GM23248 (cell line): ENCODE measurements at places on chromosomes 6 and 20. TPM values are rescaled to one million over a fixed set of nuclear protein-coding genes. Genes with fewer than 3 reads are reported as not detected.

DNA sequence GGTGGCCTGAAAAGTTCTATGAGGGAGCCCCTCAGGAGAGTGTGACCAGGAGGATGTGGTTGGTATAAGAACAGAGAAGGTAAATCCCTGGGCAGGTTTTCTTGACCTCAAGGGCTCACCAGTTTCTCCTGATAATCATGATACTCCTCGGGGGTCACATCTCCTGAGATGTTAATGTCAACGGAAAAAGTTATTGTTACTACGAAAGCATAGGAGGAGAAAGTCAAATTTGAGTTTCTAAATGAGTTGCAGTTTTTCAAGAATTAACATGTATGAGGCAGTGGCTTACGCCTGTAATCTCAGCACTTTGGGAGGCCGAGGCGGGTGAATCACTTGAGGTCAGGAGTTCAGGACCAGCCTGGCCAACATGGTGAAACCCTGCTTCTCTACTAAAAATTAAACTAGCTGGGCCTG, 23.4 kb downstream of the MGME1 start:
- no peak for DNase-seq

- peak; percentile 78 for DNase-seq
These were observed 39.6 kb upstream of the NOX3 start for GRCh38 chr6:155495011-155495768.

GRCh38 chr6:4943716-4944115, 60.1 kb downstream of the RPP40 start:
- no peak for DNase-seq

DNA sequence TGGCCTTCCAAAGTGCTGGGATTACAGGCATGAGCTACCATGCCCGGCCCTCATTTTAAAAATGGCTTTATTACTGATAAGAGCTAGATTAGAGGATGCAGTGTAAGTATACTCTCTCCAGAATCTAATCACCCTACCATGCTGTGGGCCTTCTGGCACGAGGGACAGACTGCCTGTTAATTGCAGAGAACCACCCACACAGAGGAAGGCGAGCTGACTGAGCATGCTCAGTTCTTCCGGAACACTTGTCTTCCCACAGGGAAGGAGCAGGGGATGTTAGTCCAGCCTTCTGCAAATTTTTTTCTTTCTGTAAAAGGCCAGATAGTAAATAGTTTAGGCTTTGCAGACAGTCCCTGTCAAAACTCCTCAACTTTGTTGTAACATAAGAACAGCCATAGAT, 48.9 kb downstream of the ALDH5A1 start:
- DNase-seq, result no peak

DNA sequence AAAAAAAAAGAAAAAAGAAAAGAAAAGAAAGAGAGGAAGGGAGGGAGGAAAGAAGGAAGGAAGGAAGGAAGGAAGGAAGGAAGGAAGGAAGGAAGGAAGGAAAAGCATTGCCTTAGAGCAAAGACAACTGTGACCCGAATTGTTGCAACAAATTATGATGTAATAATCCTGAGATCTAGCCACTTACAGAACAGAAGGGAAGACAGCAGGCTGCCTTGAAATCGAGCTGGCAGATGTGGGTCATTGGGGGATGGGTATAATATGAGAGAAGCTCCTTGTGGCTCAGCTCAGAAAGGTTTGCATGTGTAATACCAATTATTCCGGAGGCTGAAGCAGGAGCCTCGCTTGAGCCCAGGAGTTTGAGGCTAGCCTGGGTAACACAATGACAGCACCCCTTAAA, 208.1 kb upstream of the PROKR2 start:
- no peak for DNase-seq

GRCh38 chr6:127520066-127520465, 931 bp upstream of the MTCL3 start:
- DNase-seq, result peak; percentile 55

DNA sequence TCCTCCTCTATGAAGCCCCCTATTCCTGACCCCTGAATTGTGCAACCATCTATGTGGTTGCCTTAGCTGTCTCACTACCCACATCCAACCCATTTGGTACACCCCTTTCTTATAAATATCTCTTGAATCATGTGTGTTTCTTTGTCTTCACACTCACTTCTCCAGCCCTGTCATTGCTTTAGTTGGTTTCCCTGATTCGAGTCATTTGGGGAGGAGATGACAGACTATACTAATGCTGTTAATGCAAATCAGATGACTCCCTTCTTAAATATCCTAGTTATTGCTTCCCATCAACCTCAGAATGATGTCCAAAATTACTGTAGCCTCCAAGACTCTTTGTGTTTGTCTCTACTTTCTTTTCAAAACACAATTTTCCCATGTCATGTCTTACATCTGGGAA, 23.0 kb downstream of the SLC35D3 start:
- DNase-seq, result no peak

- DNase-seq, result no peak
These were observed 320.4 kb upstream of the CDH4 start for GRCh38 chr20:60931696-60932095.

DNA sequence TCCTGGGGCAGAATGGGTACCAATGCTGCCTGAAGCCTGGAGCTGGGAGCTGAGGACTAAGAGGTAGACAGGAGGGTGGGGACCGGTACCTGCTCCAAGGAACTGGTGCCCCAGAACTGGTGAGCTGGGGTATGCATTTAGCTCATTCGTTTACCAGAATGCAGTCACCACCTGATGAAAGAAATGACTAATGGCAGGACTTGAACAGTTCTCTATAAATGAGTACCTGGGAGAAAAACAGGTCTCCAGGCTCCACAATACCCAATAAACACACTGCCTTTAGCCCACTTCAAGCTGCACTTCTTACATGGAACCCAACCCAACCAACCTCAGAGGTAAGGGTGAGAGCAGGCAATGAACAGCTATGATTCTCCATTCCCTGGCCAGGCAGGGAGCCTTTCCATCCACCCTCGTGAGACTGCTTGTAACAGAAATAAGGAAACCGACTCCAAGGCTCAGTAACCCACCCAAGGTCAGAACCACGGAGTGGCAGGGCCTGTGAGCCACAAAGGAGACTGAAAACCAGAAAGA, 15.4 kb downstream of the FKBP1A start:
- DNase-seq, result no peak

GRCh38 chr20:20860078-20860806, 147.8 kb upstream of the RALGAPA2 start:
- peak; percentile 89 for DNase-seq

- DNase-seq, result no peak
These were observed 2.0 kb upstream of the CST9L start for GRCh38 chr20:23570178-23570760.

GRCh38 chr6:139174961-139175360, 40.1 kb downstream of the HECA start:
- no peak for DNase-seq

- DNase-seq, result no peak
These were observed 77.8 kb downstream of the VIP start for GRCh38 chr6:152828431-152828830.

GRCh38 chr6:22418714-22419113, 121.9 kb upstream of the PRL start:
- no peak for DNase-seq

- DNase-seq, result peak; percentile 67
These were observed 21.9 kb upstream of the RREB1 start for GRCh38 chr6:7085911-7086310.

DNA sequence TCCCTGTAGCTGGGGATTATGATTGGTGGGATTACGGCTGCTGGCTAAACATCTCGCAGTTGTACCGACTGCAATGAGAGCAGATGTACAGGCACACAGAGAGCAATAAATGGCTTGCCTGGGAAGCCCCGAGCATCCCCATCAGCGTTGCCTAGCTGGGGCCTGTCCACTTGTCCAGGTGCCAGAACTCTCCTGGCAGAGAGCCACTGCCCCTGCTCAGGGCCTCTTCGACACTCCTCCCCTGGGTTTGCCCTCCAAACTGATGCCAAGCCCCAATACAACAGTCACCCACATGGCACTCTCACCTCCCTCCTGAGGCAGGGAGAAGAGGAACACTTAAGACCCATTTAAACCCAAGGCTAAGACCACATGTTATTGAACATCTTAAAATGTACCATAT, 715.1 kb downstream of the PTPRT start:
- DNase-seq, result no peak

- peak; percentile 63 for DNase-seq
These were observed 142.9 kb downstream of the WDR27 start for GRCh38 chr6:169558774-169559441.

GRCh38 chr20:38164069-38164468, 1.0 kb downstream of the TGM2 start:
- DNase-seq, result no peak

- DNase-seq, result no peak
These were observed 672.8 kb downstream of the KIF16B start for GRCh38 chr20:15900443-15900842.

DNA sequence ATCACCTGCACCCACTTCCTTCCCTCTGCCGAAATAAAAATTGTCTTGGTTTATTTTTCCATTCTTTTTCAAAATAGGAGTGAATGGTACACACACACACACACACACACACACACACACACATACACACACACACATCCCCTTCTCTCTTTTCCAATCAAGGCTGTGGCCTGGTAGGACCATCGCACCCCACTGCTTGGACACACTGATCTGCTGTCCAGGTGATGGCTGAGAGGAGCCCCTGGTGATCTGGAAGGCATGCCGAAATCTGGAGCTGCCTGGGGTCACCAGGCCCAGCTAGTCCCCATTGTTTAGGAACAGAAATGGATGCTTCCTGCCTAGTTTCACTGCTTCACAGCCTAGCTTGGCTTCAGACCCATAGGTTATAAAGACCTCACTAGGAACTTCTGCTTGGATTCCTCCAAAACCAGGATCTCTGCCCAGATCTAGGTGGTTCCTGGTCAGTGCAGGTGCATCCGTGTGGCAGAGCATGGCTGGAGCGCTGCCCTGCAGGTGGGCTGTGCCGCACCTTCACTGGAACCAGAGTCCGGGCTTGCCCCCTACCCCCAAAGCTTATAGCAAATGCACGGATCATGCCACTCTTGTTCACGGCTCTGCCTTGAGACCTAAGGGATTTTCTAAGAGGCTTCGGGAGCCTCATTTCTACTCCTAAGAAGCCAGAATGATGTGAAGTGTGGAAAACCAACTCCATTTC, 42.9 kb upstream of the DACT2 start:
- DNase-seq, result no peak

GRCh38 chr6:33199687-33200218, 712 bp downstream of the RXRB start:
- DNase-seq, result peak; percentile 76

DNA sequence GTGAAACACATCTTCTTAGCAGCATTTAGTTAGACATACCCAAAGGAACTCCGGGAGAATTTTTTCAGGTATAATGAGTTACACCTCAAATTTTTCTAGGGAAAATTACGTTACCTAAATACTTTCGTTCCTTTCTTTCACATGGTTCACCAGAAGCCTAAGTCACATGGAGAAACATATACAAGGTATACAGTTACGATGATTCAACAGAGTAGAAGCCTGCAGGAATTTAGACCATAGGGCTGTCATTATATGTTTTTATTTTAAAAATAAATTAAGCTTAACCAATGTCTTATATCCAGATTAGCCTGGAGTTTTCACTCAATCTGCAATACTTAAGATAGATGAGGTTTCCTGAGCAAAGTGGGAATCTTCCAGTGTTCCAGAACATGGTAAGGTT, 549.5 kb upstream of the JARID2 start:
- DNase-seq, result no peak

DNA sequence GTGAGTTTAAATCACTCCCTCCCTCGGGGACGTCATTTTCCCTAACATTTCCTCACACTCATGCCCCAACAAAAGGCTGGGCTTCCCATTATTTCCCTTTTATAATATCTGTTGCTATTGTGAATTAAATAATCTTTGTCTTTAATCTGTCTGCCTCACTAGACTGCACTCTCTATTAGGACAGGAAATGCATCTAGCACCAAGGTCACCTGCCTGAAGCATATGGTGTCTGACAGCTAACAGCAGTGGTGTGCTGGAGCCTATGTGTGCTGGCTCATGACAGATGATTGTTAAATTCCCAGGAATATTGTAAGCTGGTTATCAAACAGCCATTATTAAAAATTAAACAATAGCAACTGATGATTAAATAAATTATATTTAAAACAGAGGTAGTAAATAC, 237.0 kb upstream of the CEP162 start:
- no peak for DNase-seq

- DNase-seq, result no peak
These were observed 81.9 kb upstream of the E2F3 start for GRCh38 chr6:20319520-20320357.

- no peak for DNase-seq
These were observed 52.5 kb upstream of the SLC22A16 start for GRCh38 chr6:110528930-110529325.

DNA sequence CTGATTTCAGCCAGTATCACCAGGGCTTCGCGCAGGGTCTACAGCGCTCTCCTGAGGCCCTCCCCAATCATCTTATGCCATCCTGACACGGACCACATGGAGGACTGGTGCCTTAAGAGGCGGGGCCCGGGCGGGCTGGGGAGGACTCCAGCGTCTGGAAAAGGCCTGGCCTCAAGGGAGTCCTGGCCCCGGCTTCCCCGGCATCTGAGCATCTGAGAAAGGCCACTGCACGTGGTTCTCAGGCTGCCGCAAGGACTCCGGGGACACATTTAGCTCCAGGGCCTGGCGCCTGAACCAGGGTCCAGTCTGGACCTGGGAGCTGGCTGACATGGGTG, 21.4 kb downstream of the BHLHE23 start:
- no peak for DNase-seq

- peak; percentile 39 for DNase-seq
These were observed 48.7 kb upstream of the BMP2 start for GRCh38 chr20:6718662-6719368.

Gene VSX1
- polyA plus RNA-seq, result not detected in 2 replicates

Gene LRP11
- polyA plus RNA-seq, result 44.9 and 50.3 TPM in 2 replicates

Gene IL17F
- not detected in 2 replicates for polyA plus RNA-seq

Gene SRMS
- polyA plus RNA-seq, result not detected in 2 replicates

Gene MOG
- polyA plus RNA-seq, result not detected in 2 replicates

Gene WFDC2
- not detected in 2 replicates for polyA plus RNA-seq

Gene SIRPB2
- not detected in 2 replicates for polyA plus RNA-seq

Gene RBBP8NL
- not detected in 2 replicates for polyA plus RNA-seq

Gene RBPJL
- polyA plus RNA-seq, result not detected in 2 replicates

Gene SLC22A7
- not detected in 2 replicates for polyA plus RNA-seq

Gene TINAG
- not detected in 2 replicates for polyA plus RNA-seq

Gene RBM39
- polyA plus RNA-seq, result 227 and 270 TPM in 2 replicates

Gene FAM209B
- not detected in 2 replicates for polyA plus RNA-seq

Gene ZNF391
- 2.3 and 2.4 TPM in 2 replicates for polyA plus RNA-seq

Gene MEP1A
- polyA plus RNA-seq, result not detected in 2 replicates

Gene RGL2
- 22.4 and 23.3 TPM in 2 replicates for polyA plus RNA-seq

Gene BICRAL
- 2.4 and 2.5 TPM in 2 replicates for polyA plus RNA-seq

Gene ZNF334
- 1.1 and 1.2 TPM in 2 replicates for polyA plus RNA-seq

Gene MAFB
- polyA plus RNA-seq, result 3.8 and 4.4 TPM in 2 replicates

Gene MCHR2
- polyA plus RNA-seq, result not detected in 2 replicates

Gene C6orf141
- polyA plus RNA-seq, result not detected in 2 replicates

Gene AAR2
- polyA plus RNA-seq, result 35.4 and 36.9 TPM in 2 replicates
